ENCODE measurements at places on chromosomes 16 and 17.
A peak's percentile ranks its signal among the peaks of the same experiment; 100 is the strongest.

GRCh38 chr17:27488231-27488630 is 32.0 kb downstream of the KSR1 start:
- no peak for DNase-seq

GRCh38 chr17:50697663-50698272 is 9.9 kb downstream of the ANKRD40 start:
- DNase-seq = no peak

DNA sequence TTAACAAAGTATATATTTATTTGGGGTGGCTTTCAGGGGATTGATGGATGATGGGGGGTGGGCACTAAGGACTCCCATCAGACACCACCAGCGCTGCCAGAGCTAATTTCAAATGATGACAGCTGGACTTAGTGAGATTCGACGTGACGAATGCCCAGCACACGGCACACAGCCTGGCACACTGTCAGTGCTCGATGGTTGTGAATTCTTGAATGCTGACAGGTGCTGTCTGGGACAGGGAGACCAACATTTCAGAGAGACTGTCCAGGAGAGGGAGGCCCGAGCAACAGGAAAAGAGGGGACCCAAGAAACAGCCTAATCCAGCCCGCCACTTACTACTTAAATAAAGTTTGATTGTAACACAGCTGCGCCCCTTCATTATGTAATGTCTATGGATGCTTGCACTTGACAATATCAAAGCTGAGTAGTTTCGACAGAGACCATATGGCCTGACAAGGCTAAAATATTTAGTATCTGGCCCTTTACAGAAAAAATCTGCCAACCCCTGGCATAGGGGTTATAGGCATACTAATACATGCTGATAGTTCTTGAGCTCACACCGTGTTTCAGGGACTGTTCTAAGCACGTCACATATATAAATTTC is 6.2 kb upstream of the MPRIP start:
- DNase-seq = no peak

- DNase-seq = peak; percentile 26
These were observed 1.6 kb downstream of the UNC119 start for GRCh38 chr17:28550858-28551257.

- DNase-seq = no peak
These were observed 86.4 kb downstream of the FOXL1 start for GRCh38 chr16:86664522-86665318.

- peak; percentile 84 for DNase-seq
These were observed 18.0 kb downstream of the GRB7 start for GRCh38 chr17:39755554-39756379.
